ENCODE measurements at places on chromosomes 2 and 18.
A peak's percentile ranks its signal among the peaks of the same experiment; 100 is the strongest.

DNA sequence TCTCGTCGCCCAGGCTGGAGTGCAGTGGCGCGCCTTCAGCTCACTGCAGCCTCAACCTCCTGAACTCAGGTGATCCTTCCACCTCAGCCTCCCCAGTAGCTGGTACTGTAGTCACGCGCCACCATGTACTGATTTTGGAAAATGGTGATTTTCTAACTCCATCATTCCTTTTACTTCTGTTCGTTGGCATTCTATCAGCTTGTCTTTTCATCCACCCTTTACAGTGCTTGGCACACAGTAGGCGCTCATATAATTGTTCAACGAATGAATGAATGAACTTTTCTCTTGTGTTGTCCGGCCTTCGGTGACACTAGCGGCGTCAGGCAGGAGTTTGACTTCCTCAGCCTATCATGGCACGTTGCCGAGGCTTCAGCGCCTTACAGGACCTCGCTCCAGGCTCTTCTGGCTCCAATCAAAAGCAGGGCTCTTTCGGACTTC is 373 bp upstream of the MTHFD2 start:
- DNase-seq = no peak

DNA sequence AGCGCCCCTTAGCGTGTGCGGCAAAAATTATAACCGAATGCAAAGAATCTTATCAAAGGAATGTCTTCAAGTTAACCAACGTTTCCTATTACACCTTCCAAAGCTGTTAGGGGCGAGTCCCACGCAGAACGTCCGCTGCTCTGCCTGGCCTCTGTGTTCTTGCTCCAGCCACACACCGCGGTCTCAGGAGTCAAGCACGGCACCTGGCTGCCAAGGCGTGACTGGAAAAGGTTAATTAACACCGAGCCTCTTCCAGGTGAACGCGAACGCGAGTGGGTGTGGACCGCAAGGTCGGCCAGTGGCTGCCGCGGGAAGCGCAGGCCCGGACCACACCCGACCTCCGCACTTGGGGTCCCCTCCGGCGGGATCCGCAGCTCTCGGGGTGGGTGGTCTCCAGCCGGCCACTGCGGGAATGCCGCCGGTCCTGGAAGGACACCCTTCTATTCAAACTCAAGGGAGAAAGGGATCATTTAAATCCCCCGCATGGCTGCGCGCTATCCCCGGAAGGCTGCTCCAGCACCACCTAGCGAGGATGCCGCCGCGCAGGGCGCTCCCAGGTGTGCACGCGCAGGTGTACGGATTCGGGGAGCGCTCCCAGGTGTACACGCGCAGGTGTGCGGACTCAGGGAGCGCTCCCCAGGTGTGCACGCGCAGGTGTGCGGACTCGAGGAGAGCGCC is 830 bp downstream of the CYB5A start:
- no peak for DNase-seq

DNA sequence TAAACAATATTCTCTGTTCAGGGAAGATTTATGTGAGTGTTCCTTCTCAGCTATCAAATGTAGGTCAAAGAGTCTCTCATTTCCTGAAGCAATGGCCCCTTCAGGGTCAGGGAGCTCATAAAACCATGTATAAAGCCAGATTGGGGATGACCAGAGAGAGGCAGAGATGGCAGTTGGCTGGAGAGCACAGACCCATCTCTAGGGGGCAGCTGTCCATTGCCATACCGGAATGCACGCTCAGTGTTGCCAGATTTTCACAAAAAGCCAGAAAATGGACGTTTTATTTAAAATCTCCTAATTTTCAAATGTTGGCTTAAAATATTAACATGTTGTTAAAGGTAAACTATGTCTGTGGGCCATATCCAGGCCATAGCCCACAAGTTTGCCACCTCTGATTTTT is 1920.7 kb upstream of the CELF4 start:
- DNase-seq = no peak

DNA sequence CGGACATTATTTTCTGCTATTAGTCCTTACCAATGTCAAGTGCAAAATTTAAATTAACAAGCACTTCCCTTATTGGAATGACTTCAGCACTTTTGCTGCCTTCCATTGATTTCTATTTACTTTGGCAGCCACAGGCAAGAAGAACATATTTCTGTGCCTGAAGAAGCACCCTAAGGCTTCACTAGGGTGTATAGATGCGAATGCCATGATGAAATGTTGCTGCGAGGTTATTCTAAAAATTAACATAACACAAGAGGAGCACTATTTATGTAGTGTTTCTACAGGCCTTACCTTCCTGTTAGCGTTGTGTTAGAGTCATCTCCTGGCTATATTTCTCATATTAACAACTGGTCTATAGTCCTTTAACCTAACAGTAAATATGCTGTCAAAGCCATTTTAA is 365.0 kb upstream of the HNRNPA3 start:
- no peak for DNase-seq

- DNase-seq = peak; percentile 93
These were observed 74.2 kb downstream of the SH3BP4 start for GRCh38 chr2:235025800-235026536.

DNA sequence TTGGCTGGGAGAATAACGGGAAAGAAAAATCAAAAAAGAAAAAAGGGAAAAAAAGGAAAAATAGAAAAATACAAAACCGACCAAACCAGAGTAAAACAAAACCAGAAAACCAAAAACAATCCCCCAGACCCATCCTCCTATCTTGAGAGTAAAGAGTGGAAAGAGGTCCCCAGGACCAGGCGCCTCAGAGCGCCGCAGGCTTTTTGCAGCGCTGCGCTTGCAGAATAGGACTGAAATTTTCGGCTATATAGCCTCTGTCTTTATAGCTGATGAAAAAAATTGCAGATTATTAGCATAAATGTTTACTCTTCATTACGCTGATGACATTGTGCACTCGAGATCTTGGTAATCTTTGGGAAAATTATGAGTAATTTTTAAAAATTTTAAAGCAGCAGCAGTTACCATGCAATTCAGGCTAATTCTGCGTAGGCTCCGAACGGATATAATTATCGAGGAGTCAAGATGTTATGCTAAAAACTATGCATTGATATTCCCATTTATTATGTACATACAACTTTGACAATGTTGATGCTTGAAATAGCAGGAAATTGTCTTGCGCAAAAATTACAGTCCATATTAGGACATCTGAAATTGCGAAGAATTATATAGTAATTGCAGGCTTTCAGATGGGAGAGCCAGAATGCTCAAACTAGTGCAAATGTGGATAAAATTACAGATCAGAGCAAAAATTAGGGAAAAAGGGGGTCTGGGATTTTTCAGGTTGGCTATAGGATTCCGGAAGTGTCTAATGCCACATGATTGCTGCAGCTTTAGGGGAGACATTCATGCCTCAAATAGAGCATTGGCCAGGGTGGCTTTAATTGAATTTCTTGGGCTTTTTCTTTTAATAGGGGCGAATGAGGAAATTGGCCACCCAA is 8.3 kb downstream of the DLX1 start:
- no peak for DNase-seq

DNA sequence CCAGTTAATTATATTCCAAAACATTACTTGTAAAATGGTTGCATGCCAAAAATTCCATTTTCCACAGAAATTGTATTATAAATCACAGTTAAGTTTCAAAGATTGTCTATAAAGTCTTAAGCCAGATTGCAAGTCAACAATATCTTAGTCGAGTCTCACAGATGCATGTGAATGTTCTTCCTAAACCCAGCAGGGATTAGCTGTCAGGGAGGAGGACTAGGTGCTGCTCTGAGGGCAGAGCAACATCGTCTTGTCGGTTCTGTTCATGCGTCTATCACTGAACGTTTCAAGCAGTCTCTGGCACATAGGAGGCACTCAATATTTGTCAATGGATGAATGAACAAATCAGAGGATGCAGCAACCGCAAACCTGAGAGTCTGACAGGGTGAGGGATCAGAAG is 27.0 kb downstream of the EPB41L3 start:
- DNase-seq = no peak

DNA sequence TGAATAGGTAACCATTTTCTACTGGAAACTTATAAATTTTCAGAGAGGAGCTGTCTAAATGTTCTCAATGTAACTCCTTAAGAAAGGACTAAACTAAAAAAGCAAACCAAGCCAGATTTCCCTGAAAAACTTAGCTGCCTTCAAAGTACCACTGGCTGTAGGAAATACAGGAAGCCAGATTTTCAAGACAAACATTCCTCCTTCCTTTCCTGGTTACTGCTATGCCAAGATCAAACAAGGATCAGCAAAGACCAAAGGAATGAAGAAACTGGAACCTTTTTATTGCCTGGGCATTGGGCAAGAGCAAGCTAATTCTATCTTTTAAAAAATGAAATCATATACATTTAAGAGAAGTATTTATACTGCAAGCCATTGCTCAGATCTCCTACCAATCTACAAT is 212.7 kb downstream of the DYM start:
- peak; percentile 44 for DNase-seq

GRCh38 chr18:13217971-13218367 is 591 bp upstream of the LDLRAD4 start:
- no peak for DNase-seq
